Suppressor macrophage treated with lipopolysaccharide for 1 hour (primary cell): ENCODE measurements at places on chromosomes 2 and 18.

DNA sequence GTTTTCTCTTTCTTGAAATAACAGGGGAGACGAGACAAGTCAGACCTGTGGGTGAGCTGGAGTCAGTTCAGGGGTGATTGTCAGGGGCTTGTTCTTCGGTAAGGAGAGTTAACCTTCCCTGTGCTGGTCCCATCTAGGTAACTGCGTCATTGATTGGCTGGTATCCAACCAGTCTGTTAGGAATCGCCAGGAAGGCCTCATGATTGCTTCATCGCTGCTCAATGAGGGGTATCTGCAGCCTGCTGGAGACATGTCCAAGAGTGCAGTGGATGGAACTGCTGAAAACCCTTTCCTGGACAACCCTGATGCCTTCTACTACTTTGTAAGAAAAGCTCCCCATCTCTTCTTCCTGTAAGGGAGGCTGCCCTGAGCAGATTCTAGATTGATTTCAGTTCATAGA lies 21.3 kb downstream of the PLEK start:
- DNase-seq: no peak

DNA sequence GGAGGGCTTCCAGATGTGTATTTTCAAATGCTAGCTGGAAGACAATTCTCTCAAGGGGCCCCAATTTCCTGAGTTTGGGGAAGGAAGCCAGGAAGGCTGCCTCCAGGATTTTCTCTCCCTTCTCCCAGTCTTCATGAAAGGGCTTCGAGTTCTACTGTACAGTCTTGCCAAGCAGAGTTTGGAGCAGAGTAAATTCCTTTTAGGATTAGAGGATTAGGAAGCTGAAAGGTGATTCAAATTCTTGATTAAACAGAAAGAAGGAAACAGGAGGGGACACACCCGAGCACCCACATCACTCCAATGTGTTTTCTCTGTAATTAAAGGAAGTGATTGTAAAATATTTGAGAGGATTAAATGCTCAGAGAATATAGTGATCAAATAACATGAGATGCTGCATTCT lies 217.8 kb downstream of the SETBP1 start:
- DNase-seq: no peak

- DNase-seq: no peak
These were observed 76.9 kb upstream of the ODC1 start for GRCh38 chr2:10524851-10525572.

DNA sequence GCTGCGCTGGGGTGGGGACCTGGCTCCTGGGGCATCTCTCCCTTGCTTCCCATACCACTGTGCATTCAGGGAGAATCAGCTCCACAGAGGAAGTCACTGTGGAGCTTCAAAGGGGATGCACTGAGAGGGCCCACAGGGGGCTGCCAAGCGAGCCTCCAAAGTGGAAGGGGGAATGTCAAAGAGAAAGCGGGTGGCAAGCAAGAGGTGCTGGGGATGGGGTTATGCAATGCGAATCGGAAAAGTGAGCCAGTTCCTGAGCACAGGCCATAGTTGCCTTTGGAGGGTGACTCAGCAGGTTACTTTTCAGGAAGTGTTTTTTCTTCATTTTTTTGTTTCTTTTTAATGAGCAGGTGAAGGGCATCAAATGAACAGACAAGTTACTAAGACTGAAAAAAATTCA lies 17.6 kb downstream of the PMAIP1 start:
- peak; percentile 82 for DNase-seq

GRCh38 chr2:174322149-174322548 lies 12.6 kb upstream of the SP9 start:
- no peak for DNase-seq

DNA sequence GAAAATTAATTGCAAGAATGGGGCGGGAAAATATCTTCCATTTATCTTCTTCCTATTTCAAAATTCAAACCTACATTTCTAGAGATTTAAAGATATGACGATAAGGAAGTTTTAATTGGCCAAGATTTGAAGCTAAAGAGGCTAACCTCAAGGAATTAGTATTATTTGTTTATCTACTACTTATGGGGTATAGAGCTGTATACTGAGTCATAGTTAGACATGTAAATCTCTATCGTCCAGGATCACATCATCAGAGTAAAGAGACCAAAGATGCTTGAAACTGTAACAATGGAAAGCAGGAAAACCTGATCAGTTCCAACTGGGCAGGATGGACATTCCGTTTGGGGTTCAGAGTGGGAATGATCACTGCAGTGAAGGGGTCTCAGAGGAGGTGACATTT lies 95.2 kb upstream of the KLF7 start:
- no peak for DNase-seq

GRCh38 chr2:74019516-74019915 lies 34.8 kb downstream of the TET3 start:
- no peak for DNase-seq

DNA sequence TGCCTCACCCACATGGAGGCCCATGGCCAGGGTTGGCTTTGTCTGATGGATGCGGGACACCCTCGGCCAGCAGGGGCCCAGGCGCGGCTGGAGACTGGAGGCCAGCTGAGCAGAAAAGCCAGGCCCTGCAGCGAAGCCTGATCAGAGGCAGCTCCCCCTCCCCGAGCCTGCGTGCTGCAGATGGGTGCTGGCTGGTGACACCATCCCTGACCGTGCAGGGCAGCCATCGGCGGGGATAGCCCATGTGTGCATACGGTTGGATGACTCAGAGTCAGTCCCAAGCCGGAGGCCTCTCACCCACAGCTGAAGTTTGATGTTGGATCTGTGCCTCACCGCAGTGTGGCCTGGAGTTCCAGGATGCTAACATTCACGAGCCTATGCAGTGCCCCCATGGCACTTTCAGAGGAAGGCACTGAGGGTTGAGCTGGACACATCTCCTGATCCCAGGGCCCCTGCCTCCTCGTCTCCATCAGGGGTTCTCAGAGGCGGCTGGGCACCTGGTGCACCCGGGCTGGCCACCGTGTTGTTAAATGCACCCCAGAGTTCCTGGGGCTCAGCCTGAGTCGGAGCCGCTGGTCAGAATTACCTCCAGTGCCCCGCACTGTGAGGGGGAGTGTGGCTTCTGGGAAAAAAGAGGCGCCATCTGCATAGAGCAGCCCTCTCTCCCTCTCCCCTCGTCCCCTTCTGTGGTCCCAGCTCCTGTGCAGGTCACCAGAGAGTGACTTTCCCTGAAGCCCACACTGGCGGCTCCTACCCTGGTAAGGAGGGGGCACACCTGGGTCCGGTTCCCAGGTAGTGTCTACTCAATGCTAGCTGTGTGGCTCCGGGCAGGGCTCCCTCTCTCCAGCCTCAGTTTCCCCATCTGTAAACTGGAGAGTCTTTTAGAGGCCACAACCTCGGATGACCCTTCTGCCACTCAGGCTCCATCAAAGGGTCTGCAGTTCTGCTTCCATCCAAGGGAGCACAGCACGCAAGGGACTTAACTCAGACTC lies 19.4 kb upstream of the KIF1A start:
- DNase-seq: no peak

- DNase-seq: no peak
These were observed 53.0 kb upstream of the ROCK1 start for GRCh38 chr18:21164548-21165095.

DNA sequence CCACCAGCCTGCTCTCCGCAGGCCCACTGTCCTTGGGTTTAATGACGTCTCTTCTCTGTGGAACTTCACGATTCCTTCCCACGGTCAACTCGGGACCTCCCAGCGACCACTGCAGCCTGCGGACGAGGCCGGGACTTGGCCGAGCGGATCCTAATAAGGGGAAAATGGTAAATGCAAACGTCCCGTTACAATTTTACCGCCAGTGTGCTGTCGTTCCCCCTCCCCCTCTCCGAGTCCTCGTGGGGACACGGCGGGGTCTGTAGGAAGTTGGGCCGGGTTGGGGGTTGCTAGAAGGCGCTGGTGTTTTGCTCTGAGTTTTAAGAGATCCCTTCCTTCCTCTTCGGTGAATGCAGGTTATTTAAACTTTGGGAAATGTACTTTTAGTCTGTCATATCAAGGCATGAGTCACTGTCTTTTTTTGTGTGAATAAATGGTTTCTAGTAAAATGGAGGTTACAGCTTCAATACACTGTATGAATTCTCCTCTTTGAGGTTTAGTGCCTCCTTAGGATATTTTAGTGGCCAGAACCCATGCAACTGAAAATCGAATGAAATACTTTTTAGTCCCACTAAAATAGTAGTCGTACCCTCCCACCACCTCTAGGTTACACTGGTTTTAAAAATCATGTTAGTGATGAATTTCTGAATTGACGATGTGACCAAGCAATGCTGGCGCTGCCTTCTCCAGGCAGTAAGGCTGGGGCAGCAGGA lies 2.3 kb downstream of the HOXD11 start:
- DNase-seq: no peak

DNA sequence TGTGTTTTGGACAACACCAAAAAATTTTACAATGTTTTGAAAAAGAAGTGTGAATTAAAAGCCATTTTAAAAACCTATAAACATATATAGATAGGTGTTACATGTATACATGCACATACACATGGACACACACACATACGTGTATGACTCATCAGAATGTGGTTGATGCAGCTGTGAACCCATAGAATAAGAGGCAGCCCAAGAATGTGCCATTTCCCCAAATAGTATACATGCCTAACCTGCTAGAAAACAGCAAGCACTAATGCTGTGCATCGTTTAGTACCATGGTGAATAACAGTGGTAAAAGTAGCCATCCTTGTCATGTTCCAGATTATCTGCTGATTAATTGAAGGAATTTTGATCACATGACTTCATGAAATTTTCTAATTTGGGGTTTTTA lies 149.0 kb downstream of the DSEL start:
- no peak for DNase-seq

- DNase-seq: peak; percentile 50
These were observed 7.6 kb downstream of the ZFP36L2 start for GRCh38 chr2:43218702-43219382.

DNA sequence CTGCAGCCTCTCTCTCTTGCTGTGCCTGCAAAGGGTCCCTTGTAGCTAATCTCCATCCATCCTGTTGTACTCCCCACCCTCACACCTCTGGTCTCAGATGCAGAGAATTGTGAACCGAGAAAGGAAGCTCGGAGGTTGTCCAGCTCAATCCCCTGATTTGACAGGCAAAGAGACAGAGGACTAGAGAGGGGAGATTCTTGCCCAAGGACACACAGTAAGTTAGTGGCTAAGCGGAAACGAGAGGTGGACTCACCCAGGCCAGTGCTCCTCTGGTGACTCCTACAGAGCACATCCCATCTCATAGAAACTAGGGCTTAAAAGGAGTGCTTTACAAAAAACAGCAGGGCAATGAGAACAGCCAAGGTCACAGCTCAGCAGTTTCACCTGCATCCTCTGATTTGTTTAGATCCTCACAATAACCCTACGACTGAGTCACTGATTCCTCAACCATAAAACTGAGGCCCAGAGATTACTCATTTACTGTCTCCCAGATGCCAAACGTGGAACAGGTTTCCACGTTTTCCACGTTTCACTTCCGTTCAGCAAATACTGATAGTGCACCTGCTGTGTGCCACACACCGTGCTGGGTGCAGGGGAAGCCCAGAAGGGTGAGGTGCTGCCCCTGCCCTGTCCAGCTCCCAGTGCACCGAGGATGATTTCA lies 22.1 kb downstream of the EHD3 start:
- no peak for DNase-seq

- peak; percentile 62 for DNase-seq
These were observed 76.0 kb downstream of the RFTN2 start for GRCh38 chr2:197599285-197599965.

DNA sequence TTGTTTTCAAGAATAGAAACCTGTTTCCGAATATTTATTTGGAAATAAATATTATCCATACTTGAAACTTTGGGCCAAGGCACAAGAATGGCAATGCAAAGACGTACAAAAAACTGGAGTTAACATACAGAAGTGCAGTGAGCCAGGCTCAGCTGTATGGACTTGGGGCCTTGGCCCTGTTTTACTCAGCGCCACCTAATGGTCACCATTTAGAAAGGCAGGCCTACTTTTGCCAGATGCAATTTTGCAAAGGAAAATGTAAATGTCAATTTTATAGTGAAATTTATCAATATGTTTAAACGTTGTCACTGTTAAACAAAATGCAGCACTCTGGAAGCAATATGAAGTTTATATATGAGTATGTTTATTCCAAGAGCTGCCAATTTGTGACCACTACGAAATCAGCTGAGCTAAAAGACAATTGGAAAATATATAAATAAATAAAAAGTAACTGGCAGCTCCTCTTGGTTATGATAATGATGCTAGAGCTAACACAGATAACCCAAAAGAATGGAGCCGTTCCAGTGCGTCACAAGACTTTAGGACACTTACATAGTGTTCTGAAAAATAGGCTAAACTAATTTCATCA lies 155.0 kb downstream of the ARHGAP15 start:
- DNase-seq: peak; percentile 66

GRCh38 chr2:231193216-231193615 lies 5.2 kb upstream of the ARMC9 start:
- DNase-seq: no peak

DNA sequence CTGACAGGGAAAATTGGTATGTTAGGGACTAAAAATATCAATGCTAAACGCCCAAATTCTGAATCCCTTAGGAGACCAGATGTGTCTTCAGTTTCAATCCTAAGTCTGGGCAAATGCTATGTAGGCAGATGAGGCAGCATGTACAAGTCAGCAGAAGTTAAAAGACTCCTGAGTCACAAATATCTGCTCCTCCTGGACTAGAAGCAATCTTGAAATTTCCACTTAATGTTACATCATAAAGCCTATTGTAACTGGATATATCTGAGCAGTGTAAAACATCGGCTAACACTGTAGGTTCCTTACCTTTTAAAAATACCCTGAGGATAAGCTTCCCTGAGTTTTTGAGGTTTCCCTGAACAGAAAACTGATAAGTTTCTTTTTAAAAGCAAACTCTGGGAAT lies 1087.6 kb upstream of the PIK3C3 start:
- no peak for DNase-seq

DNA sequence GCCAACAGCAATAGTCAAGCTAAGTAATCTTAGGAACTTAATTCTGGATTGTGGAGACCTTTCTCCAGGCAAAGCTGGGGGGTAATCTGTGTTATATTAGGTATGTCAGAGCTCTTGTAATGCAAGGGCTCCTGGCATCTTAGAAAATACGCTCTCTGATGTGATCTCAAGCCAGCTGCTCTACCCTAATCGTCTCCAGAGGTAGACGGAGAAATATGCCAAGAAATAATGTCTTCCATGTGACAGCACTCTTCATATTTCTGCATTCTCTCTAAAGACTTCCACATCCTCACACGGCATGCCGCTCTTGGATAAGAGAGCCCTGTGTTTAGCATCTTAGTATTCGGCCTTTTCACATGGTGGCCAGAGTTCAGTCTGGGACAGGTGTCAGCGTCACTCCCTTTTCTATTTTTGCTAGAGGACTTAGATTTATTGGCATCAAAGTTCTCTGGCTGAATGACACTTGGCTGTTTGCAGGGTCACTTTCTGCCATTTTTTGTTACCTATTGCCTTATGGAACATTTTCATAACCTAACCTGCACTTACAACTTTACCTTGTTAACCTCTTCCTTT lies 25.2 kb downstream of the CAPN13 start:
- no peak for DNase-seq

DNA sequence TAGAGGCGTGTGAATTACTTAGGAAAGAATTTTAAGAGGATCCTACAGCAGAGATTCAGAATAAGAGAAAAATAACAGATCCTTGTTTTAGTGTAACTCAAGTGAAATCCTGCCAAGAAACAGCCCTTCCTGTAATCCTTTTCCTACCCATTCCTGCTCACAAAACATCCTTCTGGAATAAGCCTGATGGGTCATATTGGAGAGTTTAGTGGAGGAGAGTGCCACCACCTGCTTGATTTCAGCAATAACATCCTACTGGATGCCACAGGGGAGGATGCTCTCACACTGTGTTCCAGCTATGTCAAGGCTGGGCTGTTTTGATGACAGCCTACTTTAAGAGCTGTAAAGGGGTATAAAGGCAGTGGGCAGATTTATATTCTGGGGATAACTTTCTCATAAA lies 54.8 kb upstream of the CCDC178 start:
- DNase-seq: no peak

- no peak for DNase-seq
These were observed 58.8 kb downstream of the PRKRA start for GRCh38 chr2:178392215-178392614.
